Transverse colon (tissue), 4 donors: ENCODE measurements at places on chromosomes 4 and X. TPM values are rescaled to one million over a fixed set of nuclear protein-coding genes. Genes with fewer than 3 reads are reported as not detected.

DNA sequence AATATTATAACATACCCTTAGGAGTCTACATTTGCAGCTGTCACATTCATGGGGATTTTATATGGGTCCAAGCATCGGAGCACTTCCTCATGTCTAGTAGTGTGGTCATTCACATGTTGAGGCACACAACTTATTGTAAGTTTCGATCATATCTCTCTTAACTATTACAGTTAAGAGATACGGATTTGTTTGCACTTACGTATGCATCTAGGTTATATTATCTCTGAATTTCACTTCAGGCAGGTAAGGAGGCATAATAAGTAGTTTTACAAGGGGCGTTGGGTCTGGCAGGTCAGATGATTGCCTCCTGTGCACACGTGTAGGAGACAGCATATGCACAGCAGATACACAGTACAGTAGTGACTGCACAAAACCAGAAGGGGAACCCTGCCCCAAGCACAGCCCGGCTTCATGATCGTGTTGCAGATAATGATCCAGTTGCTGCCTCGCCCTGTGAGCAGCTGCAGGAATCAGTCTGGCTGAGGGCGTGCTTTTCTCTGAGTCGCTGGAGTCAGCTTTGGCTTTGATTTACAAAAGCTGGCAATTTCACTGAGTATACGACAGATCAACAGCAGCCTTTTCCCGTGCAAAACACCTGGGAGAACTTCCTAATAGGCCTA, 302.9 kb upstream of the GATB start:
- peak; percentile 48 for DNase-seq

DNA sequence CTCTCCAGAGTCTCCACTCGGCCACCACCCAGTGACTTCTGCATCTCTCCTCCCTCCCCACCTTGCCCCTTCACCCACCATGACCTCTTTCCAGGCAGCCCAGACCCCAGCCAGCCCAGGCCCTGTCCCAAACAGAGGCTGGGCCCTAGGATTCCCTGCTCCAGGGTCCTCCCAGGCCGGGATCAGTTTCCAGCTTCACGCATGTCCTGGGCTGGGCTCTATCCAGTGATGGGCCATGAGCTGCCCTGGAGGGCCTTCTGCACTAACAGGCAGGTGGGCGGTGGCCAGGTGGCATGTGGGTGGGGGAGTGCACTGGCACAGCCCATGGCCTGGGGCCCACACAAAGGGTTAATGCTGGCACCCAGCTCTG, 20.4 kb upstream of the ADD1 start:
- DNase-seq = no peak

HTR2C gene
- total RNA-seq = not detected

GRCh38 chr4:132662456-132662855, 486.6 kb upstream of the PCDH10 start:
- no peak for DNase-seq

GRCh38 chr4:20074450-20074849, 177.3 kb upstream of the SLIT2 start:
- no peak for DNase-seq

DNA sequence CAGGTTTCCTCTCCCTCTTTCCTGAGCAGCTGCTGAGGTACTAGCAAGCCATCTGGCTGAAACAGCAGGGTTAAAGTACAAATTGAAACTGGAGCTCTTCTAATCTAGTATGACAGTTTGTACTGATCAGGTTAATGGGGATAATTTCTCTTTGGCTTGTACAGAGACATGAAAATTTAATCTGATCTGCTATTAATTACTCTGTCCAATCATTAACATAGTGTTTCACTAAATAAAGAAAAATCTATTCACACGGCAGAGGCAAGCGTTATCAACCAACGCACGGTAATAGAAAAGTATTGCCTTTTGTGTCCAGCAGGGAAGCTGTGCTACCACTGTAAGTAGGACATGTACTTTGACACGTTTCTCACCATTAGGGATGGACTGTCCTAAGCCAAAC, 71.1 kb downstream of the IGSF1 start:
- DNase-seq = no peak

DNA sequence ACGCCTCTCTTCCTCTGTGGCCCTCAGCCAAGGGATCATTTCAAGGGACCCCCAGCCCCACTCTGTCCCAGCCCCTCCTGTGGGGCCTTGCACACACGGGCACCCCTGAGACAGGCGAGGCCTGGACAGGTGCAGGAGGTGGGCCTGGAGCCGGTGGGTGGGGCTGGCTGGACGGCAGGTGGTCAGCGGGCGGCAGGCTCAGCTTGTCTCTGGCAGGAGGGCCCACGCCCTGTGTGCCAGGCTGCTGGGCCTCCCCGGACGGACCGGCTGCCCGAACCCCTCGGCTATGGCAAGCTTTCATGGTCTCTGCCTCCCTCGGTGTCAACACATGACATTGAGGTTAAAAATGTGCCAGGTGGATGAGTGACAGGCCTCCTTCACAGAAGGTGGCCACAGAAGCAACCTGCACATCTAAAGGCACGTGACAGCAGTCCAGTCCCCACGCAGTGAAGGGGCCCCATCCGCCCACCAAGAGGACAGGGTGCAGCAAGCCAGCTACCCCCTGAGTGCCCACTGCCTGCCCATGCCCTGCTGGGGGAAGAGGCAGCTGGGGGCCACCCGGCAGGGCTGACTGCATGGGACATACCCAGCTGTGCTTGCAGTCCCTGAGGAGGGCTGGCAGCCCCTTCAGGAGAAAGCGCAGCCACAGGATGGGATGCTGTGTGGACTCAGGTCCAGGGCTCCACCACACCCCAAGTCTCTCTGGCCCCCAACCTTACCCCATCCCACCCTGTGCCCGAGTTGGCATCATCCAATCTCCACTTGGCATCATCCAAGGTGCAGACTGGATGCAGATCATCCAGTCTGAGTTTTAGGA, 109.3 kb downstream of the FAM53A start:
- DNase-seq = peak; percentile 33

GRCh38 chr4:7052923-7053715, 9.9 kb downstream of the TADA2B start:
- DNase-seq = no peak

DNA sequence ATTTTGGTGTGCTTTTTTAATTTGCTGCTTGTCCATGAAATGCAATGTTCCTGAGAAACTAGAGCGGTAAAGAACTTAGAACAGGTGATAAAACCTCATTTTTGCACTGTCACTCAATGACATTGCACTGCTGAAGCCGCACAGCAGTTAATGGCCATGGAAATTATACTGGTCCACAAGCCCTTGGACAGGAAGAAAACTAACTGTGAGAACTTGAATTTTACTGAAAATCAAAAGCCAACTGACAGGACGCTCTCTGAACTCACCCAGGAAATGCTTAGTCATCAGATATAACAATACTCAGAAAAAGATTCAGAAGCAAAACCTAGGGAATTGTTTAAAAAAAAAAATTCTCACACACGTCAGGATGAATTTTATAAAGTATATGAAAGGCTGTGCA, 246.4 kb upstream of the SLC7A11 start:
- no peak for DNase-seq

IL9R gene
- not detected for total RNA-seq

DNA sequence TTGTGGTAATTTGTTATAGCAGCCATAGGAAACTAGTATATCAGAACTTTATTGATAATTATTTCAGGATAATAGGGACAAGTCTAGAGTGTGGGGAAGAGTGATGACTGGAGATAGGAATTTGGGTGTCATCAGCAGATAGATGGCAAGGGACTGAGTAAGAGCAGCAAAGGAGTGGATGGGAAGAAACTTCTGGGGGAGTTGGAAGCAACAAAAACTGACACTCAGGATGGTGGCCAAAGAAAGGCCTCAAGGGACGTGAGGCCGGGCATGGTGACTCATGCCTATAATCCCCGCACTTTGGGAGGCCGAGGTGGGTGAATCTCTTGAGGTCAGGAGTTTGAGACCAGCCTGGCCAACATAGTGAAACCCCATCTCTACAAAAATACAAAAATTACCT, 9.1 kb upstream of the SLC25A5 start:
- no peak for DNase-seq

DNA sequence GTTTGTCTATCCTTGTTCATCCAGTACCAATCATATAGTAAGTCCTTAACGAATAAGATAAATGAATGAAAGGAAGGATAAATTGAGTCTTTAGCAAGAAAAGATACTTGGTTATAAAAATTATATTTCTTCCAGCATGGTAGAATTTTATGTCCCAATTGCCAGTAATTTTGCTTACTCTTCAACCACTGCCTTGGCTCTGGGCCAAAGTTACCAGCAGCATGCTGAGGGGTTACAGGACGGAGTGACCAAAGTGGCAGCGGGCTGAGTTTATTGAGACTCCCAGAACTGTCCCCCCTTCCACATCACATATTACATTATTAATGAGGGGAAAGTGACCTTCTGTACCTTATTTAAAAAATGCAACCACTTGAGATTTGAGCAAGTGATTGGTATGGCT, 121.7 kb downstream of the RASGEF1B start:
- DNase-seq = no peak

- peak; percentile 68 for DNase-seq
These were observed at the start of gene SGCB for GRCh38 chr4:52038103-52038912. SGCB (minus strand) TSS chr4:52038299; CDS start chr4:52038259, 40 bp downstream.

STK32B gene
- 0.60 TPM for total RNA-seq

- DNase-seq = no peak
These were observed 43.1 kb downstream of the CXXC4 start for GRCh38 chr4:104451573-104451972.

BEX5 gene
- 4.0 TPM for total RNA-seq

- DNase-seq = no peak
These were observed 19.0 kb upstream of the PDE5A start for GRCh38 chr4:119647558-119647957.

XKRX gene
- 2.2 TPM for total RNA-seq

- no peak for DNase-seq
These were observed 60.9 kb downstream of the ADGRA3 start for GRCh38 chr4:22454955-22455354.

GRCh38 chrX:74325130-74326059, 21.4 kb downstream of the ZCCHC13 start:
- DNase-seq = no peak

GRCh38 chrX:110315551-110315950, 2.3 kb downstream of the AMMECR1 start:
- no peak for DNase-seq

DNA sequence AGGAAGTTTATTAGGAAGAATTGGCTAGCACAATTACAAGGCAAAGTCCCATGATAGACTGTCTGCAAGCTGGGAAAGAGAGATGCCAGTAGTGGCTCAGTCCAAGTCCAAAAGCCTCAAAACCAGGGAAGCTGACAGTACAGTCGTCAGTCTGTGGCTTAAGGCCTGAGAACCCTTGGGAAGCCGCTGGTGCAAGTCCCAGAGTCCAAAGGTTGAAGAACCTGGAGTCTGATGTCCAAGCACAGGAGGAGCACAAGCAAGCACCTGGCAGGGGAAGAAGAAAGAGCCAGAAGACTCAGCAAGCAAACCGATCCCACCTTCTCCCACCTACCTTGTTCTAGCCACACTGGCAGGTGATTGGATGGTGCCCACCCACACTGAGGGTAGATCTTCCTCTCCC, 51.3 kb upstream of the TMEM150C start:
- DNase-seq = no peak

GRCh38 chr4:129328162-129328561, 232.2 kb downstream of the C4orf33 start:
- no peak for DNase-seq

DNA sequence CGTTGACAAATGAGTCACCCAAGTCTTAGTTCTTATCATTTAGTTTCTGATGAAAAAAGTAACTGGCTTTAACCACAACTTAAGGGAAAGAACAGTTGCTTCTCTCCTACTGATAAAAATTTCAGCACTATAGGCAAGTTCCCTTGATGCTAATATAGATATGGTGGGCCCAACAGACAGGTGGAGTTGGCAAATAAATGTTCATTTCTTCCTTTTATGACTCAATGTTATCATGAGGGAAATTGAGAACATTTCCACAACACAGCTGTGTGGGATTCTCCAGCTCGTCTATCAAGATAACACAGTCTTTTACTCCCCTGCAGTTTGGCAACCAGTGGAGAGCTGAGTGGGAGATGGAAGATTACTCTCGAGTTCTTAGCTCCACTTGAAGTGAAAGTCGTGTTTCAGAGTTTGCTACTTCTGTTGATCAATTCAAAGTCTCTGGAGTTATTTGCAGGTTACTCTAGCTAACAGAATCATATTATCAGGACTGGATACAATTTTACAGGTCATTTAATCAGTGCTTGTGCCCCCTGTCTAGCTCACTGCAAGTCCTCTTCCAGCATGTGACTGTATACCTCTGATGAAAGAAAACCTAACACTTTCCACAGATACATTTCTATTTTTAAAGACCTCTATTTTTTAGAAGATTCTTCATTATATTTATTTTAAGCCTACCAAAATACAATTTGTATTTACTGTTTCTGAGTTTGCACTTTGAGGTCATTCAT, 270.6 kb upstream of the GK2 start:
- DNase-seq = no peak

- no peak for DNase-seq
These were observed 67.6 kb upstream of the SLC7A3 start for GRCh38 chrX:70998411-70999027.

ASB12 gene
- not detected for total RNA-seq

DNA sequence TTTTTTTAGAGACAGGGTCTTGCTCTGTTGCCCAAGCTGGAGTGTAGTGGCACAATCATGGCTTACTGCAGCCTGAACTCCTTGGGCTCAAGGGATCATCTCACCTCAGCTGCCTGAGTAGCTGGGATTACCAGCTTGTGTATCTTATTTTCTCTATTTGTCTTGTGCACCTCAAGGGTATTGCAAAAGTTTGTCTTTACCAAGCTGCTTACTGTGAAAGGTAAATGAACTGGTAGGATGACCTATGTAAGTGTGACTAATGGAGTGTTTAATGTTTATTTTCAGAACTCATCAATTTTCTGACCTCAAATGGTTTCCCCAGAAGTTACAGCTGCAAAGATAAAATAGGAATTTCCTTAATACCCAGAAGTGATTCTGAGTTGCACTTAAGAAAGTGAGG, 5.3 kb upstream of the FGA start:
- no peak for DNase-seq

ATP8A1 gene
- total RNA-seq = 255 TPM

- DNase-seq = no peak
These were observed 223.3 kb downstream of the COL25A1 start for GRCh38 chr4:109079201-109079600.

RIPPLY1 gene
- total RNA-seq = not detected

- DNase-seq = peak; percentile 55
These were observed 50.1 kb downstream of the RASGEF1B start for GRCh38 chr4:81421346-81422218.

DNA sequence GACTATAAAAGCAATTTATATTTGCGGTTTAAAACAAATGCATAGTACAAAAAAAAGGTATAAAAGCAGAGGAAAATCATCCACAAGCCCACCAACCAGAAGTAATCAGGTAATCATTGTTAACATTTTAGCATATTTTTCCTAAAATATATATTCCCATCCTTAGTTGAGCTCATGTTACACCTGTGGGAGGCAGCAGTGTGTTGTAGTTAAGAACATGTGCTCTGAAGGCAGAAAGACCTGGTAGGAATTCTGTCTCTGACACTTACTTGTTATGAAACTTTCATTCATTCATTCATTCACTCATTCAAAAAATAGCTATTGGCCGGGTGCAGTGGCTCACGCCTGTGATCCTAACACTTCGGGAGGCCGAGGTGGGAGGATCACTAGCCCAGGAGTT, 15.4 kb upstream of the CDKL5 start:
- no peak for DNase-seq

- no peak for DNase-seq
These were observed 31.4 kb upstream of the ADH1C start for GRCh38 chr4:99383833-99384392.
